Ovary (tissue), 10 donors: ENCODE measurements at places on chromosomes 6 and 20. TPM values are rescaled to one million over a fixed set of nuclear protein-coding genes. Genes with fewer than 3 reads are reported as not detected.

DNA sequence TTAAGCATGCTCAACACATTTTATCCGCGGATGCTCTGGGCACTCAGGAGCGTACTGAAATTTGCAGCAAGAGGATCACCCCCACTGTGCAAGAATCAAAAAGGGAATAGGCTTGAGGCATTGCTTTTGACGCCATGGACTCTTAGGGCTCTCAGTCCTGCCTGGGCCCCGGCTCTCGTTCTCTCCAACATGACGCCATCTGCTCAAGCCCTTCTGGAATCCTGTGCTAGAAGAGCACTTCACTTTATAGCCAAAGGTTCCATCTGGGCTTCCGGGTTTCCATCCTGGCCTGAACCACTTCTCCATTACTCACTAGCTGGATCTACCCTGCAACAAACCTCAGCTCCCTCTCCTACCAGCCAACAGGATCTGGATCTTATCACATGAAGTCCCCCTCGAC lies 105.3 kb downstream of the FOXF2 start:
- peaks cover 10% of the 10 kb centered on the region for H3K4me1 ChIP-seq
- DNase-seq, result no peak
- H3K27ac ChIP-seq, result no peak overlapping the region
- no peaks in the 10 kb centered on the region for H3K27me3 ChIP-seq
- no peaks in the 10 kb centered on the region for H3K36me3 ChIP-seq

- peak overlapping the region; percentile 24 for H3K27ac ChIP-seq
- no peaks in the 10 kb centered on the region for H3K36me3 ChIP-seq
- no peaks in the 10 kb centered on the region for H3K27me3 ChIP-seq
- peak; percentile 51 for DNase-seq
Observed at GRCh38 chr6:108589244-108589791, 28.6 kb downstream of the FOXO3 start.

DNA sequence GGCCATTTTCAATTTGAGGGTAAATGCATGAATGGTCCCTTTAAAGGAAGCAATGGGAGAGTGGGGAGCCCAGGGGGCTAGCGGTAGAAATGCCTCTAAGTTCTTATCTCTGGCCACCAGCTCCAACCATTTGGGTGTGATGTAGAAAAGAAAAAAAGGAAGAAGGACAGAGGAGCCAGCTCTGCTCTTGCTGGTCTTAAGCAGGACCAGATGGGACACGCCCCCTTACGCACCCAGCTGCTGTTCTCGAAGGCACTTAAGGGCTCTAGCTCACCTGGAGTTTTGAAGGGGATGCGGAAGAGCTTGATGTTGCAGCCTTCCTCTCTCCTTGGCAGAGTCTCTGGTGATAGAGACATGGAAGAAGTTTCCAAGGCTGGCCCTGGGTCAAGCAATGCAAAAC lies 59.5 kb upstream of the RNF144B start:
- no peak for DNase-seq
- no peak overlapping the region for H3K4me3 ChIP-seq
- H3K4me1 ChIP-seq, result no peaks in the 10 kb centered on the region
- no peak overlapping the region for H3K27ac ChIP-seq
- H3K27me3 ChIP-seq, result no peaks in the 10 kb centered on the region
- H3K36me3 ChIP-seq, result no peaks in the 10 kb centered on the region

Gene TMC2
- total RNA-seq, result not detected

Gene BTN1A1
- total RNA-seq, result not detected

Gene RNF114
- total RNA-seq, result 54.0 TPM

Gene WFDC5
- not detected for total RNA-seq

GRCh38 chr6:168015482-168016175 lies 18.2 kb downstream of the KIF25 start:
- H3K36me3 ChIP-seq, result no peaks in the 10 kb centered on the region
- no peaks in the 10 kb centered on the region for H3K27me3 ChIP-seq
- H3K4me1 ChIP-seq, result peaks cover 13% of the 10 kb centered on the region

DNA sequence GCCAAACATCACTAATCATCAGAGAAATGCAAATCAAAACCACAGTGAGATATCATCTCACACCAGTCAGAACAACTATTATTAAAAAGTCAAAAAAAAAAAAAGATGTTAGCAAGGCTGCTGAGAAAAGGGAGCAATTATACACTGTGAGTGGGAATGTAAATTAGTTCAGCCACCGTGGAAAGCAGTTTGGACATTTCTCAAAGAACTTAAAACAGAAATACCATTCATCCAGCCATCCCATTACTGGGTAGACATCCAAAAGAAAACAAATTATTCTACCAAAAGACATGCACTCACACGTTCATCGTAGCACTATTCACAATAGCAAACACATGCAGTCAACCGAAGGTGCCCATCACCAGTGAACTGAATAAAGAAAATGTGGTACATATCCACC lies 213.9 kb downstream of the TTLL2 start:
- H3K27ac ChIP-seq, result no peak overlapping the region
- no peak overlapping the region for H3K4me3 ChIP-seq
- H3K27me3 ChIP-seq, result no peaks in the 10 kb centered on the region

GRCh38 chr6:1610497-1611321 lies 994 bp downstream of the FOXC1 start:
- H3K4me3 ChIP-seq, result peak overlapping the region; percentile 57
- no peaks in the 10 kb centered on the region for H3K27me3 ChIP-seq
- peaks cover 7% of the 10 kb centered on the region for H3K4me1 ChIP-seq
- peak overlapping the region; percentile 92 for H3K27ac ChIP-seq
- peak; percentile 66 for DNase-seq
- H3K36me3 ChIP-seq, result no peaks in the 10 kb centered on the region

- no peaks in the 10 kb centered on the region for H3K4me1 ChIP-seq
- no peak overlapping the region for H3K27ac ChIP-seq
- no peak overlapping the region for H3K4me3 ChIP-seq
Observed at GRCh38 chr6:34374069-34374468, 18.4 kb downstream of the NUDT3 start.

Gene MYT1
- total RNA-seq, result 0.23 TPM

DNA sequence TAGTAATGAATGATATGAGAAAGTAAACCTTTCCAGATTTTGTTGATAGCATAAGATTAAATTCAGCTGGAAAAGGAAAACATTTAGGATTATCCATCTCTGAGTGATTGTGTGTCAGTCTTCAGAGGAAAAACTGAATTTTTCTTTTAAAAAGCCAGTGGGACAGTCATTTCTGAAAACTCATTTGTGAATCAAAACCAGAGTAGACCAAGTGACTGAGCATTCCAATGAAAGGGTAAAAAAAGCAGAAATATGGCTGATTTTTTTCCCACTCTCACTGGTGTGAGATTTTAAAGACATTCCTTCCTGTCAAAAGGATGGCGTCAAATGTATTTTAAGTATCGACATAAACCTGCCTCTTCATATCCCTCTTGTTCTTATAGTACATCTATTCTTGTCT lies 214.0 kb downstream of the GMPR start:
- no peaks in the 10 kb centered on the region for H3K27me3 ChIP-seq
- no peak overlapping the region for H3K27ac ChIP-seq
- peaks cover 7% of the 10 kb centered on the region for H3K4me1 ChIP-seq

- no peaks in the 10 kb centered on the region for H3K4me1 ChIP-seq
- H3K36me3 ChIP-seq, result no peaks in the 10 kb centered on the region
- DNase-seq, result no peak
- no peak overlapping the region for H3K4me3 ChIP-seq
- no peak overlapping the region for H3K27ac ChIP-seq
- no peaks in the 10 kb centered on the region for H3K27me3 ChIP-seq
Observed at GRCh38 chr6:155530219-155530834, 74.7 kb upstream of the NOX3 start.

Gene PHACTR3
- total RNA-seq, result 9.0 TPM

DNA sequence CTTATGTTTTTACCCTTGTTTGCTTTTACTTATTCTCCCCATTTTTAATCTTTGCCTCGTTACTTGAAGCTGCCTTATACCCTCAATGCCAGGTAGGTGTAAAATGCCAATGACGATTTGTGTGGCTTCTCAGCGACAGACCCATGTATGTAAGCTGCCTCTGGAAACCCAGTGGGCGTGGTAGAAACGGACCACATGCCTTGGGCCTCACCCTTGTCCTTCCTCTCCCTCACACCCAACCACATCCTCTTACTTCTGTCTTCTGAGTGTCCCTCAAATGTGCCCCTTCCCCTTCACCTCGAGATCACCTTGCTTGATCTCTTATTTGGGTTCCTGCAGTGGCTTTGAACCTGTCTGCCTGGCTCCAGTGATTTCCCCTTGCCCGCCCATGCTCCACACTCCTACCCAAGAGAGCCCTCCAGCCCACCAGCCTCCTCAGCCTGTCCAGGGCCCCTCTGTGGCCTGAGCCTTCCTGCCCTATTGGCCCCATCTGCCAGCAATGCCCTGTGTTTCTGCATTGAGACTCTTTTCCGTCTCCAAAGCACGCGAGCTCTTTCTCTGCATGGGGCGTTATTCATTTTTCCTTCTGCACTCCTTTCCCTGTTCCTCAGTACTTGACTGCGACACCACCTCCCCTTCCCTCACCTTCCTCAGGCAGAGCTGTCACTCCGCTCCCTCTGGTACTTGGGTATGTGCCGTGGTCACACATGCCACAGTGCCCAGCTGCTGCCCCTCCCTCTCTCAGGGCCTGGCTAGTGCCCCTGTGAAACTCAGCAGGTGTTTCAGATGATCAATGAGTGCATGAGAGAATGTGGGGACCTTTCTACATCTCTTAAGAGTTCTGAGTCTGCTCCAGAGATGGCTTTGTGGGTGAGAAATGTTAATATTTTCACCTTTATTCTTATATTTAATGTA lies 115.4 kb downstream of the SLX4IP start:
- H3K36me3 ChIP-seq, result no peaks in the 10 kb centered on the region
- no peak for DNase-seq
- no peak overlapping the region for H3K4me3 ChIP-seq
- no peak overlapping the region for H3K27ac ChIP-seq

GRCh38 chr6:128731249-128732165 lies 151.4 kb upstream of the LAMA2 start:
- H3K36me3 ChIP-seq, result no peaks in the 10 kb centered on the region
- no peak overlapping the region for H3K27ac ChIP-seq
- peaks cover 2% of the 10 kb centered on the region for H3K4me1 ChIP-seq
- H3K27me3 ChIP-seq, result no peaks in the 10 kb centered on the region
- no peak for DNase-seq
- H3K4me3 ChIP-seq, result no peak overlapping the region

- no peaks in the 10 kb centered on the region for H3K36me3 ChIP-seq
- DNase-seq, result no peak
- H3K4me1 ChIP-seq, result no peaks in the 10 kb centered on the region
- no peak overlapping the region for H3K27ac ChIP-seq
- H3K27me3 ChIP-seq, result no peaks in the 10 kb centered on the region
Observed at GRCh38 chr6:137241481-137242038, 22.4 kb upstream of the IFNGR1 start.

DNA sequence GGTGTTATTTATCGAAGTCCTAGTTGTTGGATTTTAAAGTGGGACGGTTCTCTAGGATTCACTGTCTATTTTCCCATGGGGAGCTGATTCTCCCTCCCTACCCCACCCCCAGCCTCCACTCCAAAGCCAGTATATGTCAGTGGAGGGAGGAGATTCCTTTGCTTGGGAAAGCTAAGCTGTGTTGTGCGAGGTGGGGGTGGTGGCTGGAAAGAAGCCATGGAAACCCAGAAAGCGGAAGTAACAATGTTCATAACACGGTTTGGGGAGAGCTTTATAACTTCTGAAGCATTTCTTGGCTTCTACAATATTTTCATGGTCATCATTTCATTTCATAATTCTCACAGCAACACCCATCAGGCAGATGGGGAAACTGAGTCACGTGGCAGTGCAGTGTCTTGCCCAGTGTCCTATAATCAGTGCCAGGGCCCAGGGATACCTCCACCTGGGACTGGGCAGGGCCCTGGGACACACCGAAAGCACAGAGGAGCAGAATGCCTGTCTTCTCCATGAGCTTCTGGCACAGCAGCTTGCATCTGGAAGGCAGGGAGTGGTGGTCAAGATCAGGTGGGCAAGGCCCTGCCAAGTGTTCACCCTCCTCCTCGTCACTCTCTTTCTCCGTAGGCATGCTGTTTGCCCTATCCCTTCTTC lies 4.5 kb downstream of the SUN5 start:
- H3K4me1 ChIP-seq, result no peaks in the 10 kb centered on the region
- DNase-seq, result no peak
- H3K27me3 ChIP-seq, result no peaks in the 10 kb centered on the region
- H3K27ac ChIP-seq, result no peak overlapping the region
- no peak overlapping the region for H3K4me3 ChIP-seq

DNA sequence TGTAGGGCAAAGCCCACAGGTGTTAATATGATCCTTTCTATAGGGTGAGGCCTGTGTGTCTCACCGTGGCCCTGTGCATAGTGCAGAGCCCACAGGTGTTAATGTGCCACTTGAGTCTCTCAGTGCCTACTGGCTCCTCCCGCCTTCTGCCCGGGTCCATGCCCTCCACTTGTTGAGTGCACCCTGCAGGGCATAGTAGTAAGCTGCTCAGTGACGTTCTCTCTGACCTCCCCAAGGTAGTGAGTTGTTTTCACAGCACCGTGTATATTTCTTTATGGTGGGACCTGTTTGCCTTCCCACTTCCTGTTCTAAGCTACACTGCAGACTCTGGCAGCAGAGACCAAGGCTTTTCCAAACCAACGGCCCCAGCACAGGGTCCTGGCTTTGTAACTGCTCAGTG lies 64.5 kb upstream of the SLC22A1 start:
- peaks cover 10% of the 10 kb centered on the region for H3K4me1 ChIP-seq
- DNase-seq, result no peak
- no peaks in the 10 kb centered on the region for H3K27me3 ChIP-seq

- no peak for DNase-seq
- H3K4me1 ChIP-seq, result no peaks in the 10 kb centered on the region
- H3K4me3 ChIP-seq, result no peak overlapping the region
- H3K36me3 ChIP-seq, result no peaks in the 10 kb centered on the region
- no peaks in the 10 kb centered on the region for H3K27me3 ChIP-seq
Observed at GRCh38 chr6:169558378-169558773, 143.5 kb downstream of the WDR27 start.

DNA sequence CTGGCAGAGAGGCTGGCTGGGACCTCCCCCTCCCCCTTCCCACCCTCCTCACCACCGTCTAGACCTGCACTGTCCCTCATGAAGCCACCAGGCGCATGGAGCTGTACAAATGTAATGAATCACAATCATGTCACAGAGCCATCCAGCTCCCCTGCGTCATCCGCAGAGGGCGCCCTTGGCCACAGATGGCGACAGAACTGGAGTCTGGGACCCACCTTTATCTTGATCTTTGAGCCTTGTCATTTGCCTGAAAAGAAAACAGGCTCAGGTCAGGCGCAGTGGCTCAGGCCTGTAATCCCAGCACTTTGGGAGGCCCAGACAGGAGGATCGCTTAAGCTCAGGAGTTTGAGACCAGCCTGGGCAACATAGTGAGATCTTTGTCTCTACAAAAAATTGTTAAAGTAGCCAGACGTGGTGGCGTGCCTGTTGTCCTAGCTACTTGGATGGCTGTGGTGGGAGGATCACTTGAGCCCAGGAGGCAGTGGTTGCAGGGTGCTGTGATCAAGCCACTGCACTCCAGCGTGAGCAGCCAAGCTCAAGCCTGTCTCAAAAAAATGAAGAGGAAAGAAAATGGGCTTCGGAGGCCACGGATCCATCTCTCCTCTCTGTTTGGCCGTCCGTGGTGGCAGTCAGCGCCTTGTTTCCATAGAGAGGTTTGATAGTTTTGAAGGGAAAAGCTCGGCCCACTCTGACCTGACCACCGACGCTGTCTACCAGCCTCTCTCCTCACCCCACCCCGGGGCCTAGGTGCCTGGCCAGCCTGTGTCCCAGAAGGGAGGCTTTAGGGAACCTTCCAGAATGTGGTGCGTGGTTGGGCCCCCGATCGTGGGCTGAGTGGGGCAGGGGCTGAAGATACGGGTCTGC lies 6.2 kb downstream of the COL9A3 start:
- H3K36me3 ChIP-seq, result no peaks in the 10 kb centered on the region
- H3K4me3 ChIP-seq, result no peak overlapping the region
- no peak overlapping the region for H3K27ac ChIP-seq
- DNase-seq, result no peak
- peaks cover 7% of the 10 kb centered on the region for H3K4me1 ChIP-seq
- H3K27me3 ChIP-seq, result no peaks in the 10 kb centered on the region

Gene GPLD1
- 2.1 TPM for total RNA-seq

- no peaks in the 10 kb centered on the region for H3K36me3 ChIP-seq
- no peak overlapping the region for H3K4me3 ChIP-seq
- no peaks in the 10 kb centered on the region for H3K4me1 ChIP-seq
- no peak overlapping the region for H3K27ac ChIP-seq
Observed at GRCh38 chr6:122623279-122623678, 13.1 kb downstream of the PKIB start.
